SK-N-SH (cell line): ENCODE measurements at places on chromosomes 4 and X. TPM values are rescaled to one million over a fixed set of nuclear protein-coding genes. Genes with fewer than 3 reads are reported as not detected.

The TMEM150C gene
- 1.0 and 1.3 TPM in 2 replicates for polyA plus RNA-seq

DNA sequence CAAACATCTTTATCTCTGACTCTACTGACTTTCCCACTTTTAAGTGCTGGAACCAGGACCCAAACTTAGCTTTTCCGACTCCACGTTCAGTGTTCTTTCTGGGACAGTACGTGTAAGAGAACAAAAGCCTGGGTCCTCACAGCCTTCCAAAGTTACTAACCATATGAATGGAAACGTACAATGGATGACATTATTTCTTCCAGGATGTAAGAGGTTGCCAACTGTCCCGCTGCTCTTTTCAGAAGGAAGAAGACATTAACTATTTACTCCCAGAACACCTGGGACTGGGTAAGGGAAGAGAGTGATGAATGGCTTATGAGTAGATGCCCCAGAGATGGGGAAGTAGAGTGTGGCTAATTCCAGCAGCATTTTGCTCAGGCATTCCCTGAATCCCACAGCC is 114.7 kb downstream of the TRAPPC11 start:
- DNase-seq: no peak

GRCh38 chrX:5051831-5052491 is 1176.7 kb downstream of the NLGN4X start:
- DNase-seq: no peak

GRCh38 chr4:80409809-80410208 is 74.3 kb downstream of the CFAP299 start:
- DNase-seq: no peak

The PPA2 gene
- polyA plus RNA-seq: 57.8 and 76.1 TPM in 2 replicates

DNA sequence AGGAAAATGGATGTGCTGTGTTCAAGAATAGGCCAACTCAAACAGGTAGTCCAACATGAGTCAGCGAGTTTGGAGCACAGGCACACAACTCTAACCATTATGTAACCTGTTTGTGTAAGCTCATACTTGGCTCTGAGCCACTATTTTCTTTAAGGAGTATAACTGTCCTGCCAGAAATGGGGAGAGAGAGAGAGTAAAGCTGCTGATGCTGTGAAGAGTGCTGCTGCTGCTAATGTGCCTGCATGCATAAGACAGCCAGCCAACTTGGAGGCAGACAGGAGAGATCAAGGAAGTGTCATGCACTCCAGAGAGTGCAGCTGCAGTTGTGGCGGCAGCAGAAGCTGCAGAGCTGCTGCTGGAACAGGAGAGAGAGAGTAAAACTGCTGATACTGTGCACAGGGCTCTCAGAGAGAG is 11.7 kb upstream of the STATH start:
- no peak for DNase-seq

GRCh38 chrX:25016361-25016671 is 551 bp upstream of the ARX start:
- no peak for DNase-seq

- no peak for DNase-seq
Observed at GRCh38 chrX:21993265-21993664, 38.9 kb upstream of the PHEX start.

DNA sequence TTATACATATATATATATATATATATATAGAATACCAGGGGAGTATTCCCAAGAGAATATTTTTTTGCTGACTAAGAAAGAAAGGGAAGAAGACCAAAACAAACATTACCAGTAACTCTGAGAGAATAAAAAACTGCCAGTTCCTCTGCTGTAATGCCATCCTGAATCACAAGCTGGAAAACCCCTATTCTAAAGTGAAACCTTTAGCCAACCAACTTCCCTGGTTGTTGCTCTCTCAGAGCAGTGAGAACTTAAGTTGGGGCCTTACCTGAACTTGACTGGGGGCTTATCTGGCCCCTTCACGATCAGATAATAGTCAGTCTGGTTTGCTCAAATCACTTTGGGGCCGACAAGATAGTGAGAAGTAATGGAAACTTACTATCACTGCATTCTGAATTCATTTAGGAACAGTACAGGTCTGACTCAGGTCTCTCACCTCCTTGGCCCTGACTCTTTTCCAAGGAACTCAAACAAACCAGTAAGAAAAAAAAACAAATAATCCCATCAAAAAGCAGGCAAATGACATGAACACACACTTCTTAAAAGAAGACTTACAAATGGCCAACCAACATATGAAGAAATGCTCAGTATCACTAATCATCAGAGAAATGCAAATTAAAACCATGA is 62.5 kb downstream of the CD40LG start:
- DNase-seq: no peak

GRCh38 chr4:61202638-61203435 is 2.7 kb downstream of the ADGRL3 start:
- DNase-seq: peak; percentile 32

The DMD gene
- polyA plus RNA-seq: 3.9 and 4.4 TPM in 2 replicates

GRCh38 chr4:151302432-151302831 is 23.0 kb downstream of the SH3D19 start:
- DNase-seq: no peak

- no peak for DNase-seq
Observed at GRCh38 chr4:102281171-102281839, 64.0 kb downstream of the SLC39A8 start.

The BEX5 gene
- 0.10 and 0.12 TPM in 2 replicates for polyA plus RNA-seq

The KLHL4 gene
- 0.18 and 0.24 TPM in 2 replicates for polyA plus RNA-seq
